ENCODE measurements at places on chromosomes 13 and 19.

DNA sequence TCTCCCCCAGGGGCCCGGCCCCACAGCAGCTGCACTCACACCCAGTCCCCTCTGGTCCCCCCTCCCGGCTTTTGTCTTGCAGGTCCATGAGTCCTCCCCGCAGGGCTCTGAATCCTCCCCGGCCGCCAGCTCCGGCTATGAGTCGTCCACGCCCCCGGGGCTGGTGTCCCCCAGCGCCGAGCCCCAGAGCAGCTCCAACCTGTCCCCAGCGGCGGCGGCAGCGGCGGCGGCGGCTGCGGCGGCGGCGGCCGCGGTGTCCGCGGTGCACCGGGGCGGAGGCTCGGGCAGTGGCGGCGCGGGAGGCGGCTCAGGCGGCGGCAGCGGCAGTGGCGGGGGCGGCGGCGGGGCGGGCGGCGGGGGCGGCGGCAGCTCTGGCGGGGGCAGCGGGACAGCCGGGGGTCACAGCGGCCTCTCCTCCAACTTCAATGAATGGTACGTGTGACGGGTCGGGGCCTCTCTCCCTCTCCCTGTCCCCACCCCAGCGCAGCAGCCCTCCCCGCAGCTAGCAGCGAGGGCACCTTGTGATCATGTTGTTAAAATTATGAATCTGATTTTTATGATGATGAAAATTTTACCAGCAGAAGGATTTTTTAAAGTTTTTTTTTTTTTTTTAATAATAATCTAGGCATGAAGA, 3.8 kb downstream of the ZIC2 start:
- DNase-seq = no peak

DNA sequence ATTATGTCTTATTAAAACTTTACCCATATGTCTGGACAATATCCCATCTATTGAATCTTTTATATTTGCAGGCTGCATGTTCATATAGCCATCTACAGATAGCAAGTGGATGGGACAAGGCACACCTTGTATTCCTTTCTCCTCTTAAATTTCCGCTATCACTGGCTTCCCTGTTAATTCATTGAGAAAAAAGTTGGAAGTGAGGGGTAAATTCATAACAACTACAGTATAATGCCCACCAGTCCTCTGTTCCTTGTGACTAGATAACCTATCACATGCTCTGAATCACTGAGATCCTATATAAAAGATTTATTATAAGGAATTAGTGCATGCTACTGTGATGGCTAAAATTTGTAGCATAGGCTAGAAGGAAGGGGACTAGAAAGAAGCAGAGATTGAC, 1005.8 kb upstream of the ATXN8OS start:
- DNase-seq = no peak

- DNase-seq = no peak
These were observed 1644.1 kb downstream of the SLITRK5 start for GRCh38 chr13:89315287-89315686.

- no peak for DNase-seq
These were observed 1.8 kb upstream of the PLIN5 start for GRCh38 chr19:4536798-4537197.

GRCh38 chr13:33341861-33342452, 56.4 kb upstream of the STARD13 start:
- no peak for DNase-seq

DNA sequence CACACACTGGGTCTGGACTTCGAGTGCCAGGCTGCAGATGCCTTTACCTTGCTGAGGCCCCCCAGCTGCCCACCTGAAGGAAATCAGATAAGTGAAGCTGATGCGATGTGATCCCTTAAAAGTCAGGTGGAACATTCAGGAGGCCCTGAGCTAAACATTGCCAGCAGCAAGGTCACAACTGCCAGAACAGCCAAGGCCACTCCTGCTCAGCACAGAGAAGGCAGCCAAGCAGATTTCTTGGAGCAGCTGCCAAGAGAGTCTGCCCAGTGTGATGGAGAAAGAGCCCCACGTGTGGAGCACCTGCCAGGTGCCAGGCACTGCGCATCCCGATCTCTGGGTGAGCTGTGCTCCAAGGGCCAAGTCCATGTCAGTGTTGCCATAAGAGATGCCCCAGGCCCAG, 20.6 kb upstream of the UQCRFS1 start:
- no peak for DNase-seq

- DNase-seq = no peak
These were observed 45.3 kb downstream of the RGCC start for GRCh38 chr13:41502673-41503072.

DNA sequence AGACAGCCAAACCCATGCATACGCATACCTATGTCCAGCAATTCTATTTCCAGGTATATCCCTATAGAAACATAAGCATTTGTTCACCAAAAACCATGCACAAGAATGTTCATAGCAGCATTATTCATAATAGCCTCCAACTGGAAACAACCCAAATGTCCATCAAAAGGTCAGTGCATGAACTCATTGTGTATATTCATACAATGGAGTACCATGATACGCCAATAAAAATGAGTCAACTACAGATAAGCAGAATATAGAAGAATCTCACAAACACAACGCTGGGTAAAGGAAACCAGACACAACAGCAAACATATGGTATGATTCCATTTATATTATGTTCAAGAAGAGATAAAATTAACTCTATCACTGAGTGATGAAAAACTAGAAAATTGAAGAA, 23.8 kb downstream of the DEDD2 start:
- no peak for DNase-seq

GRCh38 chr13:25928941-25929505, 122.8 kb downstream of the SHISA2 start:
- no peak for DNase-seq

DNA sequence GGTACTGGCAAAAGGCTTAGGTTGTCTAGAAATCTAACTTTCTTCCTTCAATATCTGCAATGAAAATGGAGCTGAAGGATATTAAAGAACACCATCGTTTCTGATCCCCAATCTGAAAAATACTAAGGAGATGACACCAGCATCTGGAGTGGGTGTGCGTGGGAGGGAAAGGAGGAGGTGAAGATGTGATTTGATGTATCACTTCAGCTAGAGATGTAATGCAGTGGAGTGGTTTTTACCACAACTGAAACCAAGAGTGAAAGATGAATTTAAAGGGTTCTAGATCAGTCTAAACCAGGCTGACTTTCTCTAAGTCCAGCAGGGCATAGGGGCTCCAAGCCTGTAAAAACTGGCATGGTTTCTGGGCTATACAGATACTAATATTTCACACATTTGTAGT, 148.4 kb downstream of the AKAP11 start:
- no peak for DNase-seq

DNA sequence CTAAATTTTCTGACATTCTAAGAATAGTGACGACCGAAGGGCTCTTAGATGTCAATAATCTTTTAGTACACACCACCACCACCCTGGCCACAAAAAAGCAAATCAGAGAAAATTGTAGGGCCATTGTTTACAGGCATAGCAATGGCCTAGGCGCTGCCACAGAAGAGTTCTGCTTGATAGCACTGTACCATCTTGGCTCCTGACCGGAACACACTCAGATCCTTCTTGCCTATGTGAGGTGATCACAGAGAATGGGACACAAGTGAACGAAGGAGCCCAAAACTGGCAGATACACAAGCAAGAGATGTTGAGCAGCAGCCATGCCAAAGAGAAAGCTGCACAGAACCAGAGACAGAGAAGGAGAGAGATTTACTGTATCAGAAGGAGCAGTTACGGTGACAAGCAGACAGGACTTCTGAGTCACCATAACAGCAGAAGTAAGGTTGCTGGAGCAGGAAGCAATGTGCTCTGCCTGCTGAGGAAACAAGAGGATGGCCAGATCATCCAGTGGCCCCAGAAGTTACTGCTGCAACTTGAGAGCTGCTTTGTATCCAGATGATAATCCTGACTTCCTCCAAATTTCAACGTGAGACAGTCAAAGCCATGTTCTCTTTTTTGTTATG, 105.2 kb downstream of the SLITRK6 start:
- no peak for DNase-seq

GRCh38 chr19:6593651-6594416, 2.9 kb upstream of the CD70 start:
- peak; percentile 23 for DNase-seq

DNA sequence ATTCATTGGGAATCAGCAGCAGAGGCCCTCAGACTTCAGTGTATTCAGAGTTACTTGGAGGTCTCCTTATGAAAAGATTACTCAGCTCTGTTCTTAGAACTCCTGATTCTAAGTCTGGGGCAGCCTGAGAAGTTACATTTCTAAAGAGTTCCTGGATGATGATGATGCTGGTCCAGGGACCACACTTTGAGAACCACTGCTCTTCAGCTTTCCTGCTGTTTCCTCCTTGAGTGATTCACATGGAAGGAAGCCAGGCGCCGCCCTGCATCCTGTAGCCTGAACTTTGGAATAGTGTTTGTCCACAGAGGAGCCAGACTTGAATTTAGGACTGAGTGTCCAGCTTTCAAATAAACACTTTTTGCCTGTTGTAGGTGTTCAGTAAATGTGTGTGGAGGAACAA, 2.9 kb downstream of the CEBPG start:
- DNase-seq = peak; percentile 96

- no peak for DNase-seq
These were observed 91.5 kb upstream of the FRY start for GRCh38 chr13:31940076-31940475.

GRCh38 chr13:25756912-25757311, 294.9 kb downstream of the SHISA2 start:
- DNase-seq = no peak

- DNase-seq = no peak
These were observed 31.9 kb upstream of the LILRA2 start for GRCh38 chr19:54541712-54542111.

DNA sequence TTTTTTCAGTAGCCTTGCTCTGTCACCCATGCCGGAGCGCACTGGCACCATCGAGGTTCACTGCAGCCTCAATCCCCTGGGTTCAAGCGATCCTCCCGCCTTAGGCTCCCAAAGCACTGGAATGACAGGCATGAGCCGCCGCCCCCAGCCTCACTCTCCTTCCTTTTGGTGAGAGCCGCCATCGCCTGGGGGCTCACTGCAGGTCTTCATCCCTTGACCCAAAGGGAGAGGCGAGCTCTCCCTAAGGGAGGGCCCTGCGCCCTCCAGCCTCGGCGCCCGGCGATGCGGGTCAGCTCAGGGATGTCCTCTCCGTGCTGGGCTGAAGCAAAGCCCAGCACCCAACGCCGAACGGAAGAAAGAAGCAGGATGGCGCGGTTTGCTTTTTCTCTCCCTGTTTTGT, 23.2 kb upstream of the ZBTB7A start:
- DNase-seq = no peak

DNA sequence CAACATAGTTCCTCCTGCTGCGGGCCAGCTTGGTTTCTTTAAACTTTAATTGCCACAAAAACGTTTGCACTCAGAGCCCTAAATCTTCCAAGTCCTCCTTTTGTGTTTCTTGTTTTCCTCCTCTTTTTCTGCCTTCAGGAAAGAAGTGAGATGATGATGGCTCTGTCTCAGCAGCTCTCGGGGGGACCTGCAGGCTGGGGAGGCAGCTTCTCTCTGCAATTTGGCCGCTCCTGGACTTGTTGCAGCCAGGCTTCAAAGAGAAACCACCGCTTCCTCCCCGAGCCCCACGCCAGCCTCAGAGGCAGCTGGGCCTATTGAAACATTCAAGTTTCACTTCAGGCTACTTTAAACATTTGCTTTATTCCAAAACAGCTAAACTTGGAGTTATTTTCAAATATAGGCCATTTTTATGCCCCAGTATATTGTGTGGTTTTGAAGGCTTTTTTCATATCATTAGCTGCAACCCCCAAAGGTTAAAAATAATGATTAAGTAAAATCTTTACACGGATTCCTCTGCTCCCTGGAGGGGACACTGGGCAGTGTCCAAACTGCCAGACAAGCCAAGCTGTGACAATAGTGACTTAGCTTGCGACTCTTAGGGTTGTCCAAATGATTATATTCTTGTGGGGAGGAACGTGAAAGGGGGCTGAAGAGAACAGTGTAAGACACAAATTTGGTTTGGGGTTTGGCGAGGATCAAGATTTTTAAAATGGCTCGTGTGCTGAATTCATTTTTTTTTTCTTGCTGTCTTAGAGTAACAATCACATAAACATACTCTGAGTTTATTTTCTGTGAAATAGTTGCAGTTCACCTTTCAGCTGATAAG, 330.8 kb downstream of the DLEU7 start:
- peak; percentile 41 for DNase-seq

- DNase-seq = no peak
These were observed 383.0 kb upstream of the SLITRK1 start for GRCh38 chr13:84265257-84265764.

- peak; percentile 61 for DNase-seq
These were observed 6.6 kb downstream of the AP2S1 start for GRCh38 chr19:46844067-46844489.

DNA sequence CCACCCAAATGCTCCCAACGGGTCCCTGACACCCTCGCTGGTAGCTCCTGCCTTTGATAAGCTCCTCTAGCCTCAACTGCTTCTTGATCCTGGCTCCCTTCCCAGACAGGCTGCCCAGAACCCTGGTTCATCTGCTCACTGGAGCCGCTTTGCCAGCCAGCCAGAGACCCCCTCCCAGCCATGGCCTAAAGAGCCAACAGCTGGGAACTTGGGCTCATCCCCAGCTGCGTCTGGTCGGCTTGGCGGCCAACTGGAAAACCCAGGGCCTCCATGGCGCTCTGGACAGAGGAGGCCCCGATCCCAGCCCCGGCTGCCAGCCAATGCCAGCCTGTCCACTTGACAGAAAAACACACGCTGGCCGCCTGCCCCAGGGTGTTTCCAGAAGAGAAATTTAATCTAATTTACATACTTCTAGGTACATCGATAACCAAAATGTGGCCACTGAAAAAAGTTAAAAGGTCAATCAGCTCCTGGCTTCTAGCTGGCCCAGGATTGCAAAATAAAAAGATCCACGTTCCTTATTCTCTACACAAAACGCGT, 3.0 kb upstream of the AKAP8L start:
- DNase-seq = no peak

DNA sequence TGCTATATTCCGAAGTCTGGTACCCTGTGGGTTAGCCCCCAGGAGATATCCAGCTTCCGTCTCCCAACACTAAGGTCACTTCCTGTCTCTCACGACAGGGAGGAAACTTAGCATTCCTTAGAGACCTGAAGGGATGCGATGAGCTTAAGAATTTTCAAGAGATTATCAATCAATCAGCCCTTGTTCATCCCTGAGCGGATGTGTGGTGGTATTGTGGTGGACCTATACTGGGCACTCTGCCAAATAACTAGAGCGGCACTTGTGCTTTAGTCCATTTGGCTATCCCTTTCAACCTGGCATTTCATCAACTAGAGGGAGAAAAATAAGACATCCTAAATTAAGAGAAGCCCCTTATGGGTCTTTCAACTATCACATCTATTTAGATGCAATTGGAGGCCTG, 30.9 kb upstream of the ZNF562 start:
- no peak for DNase-seq

GRCh38 chr13:55606045-55606665, 1534.6 kb upstream of the PRR20A start:
- DNase-seq = no peak

DNA sequence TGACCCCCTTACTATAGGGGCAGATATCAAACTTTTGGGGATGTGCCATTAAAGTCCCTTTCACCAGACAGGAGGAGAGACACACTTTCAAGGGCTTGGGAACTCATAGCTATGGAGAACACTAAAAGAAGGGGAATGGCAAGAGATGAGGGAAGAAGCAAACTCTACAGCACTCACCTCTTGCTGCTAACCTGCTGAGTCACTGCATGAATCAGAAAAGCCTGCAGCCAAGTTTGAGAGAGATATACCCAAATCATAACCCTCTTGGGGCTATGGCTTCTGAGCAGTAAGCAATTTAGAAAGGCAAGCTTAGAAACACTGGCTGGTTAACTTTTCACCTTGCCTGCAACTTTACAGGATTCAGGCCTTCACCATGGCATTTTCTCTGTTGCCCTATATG, 1028.0 kb downstream of the UQCRFS1 start:
- DNase-seq = peak; percentile 40

GRCh38 chr19:13098277-13099072, 4.2 kb downstream of the LYL1 start:
- DNase-seq = peak; percentile 62

GRCh38 chr13:41610404-41610803, 153.1 kb downstream of the RGCC start:
- DNase-seq = peak; percentile 91
